ENCODE measurements at places on chromosomes 11 and 22. TPM values are rescaled to one million over a fixed set of nuclear protein-coding genes. Genes with fewer than 3 reads are reported as not detected.

DNA sequence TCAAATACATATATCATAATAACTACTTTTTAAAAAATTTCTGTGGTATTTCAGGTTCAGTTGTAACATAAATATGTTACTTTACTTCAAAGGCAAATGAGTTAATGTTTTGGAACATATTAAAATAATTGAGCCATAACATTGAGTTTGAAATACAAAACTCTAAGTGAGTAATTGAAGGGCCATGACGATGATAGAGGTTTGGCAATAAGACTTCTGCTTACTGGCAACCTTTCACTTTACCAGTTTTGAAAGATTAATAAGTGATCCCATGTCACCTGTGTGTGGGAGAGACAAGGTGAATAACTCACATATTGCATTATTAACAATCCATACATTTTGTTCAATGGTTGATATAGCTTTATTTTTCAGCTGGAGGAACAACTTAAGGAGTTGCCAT is 144.4 kb downstream of the GRIA4 start:
- no peak for DNase-seq
- no peaks in the 10 kb centered on the region for H3K36me3 ChIP-seq
- H3K4me3 ChIP-seq: no peak overlapping the region
- no peaks in the 10 kb centered on the region for H3K4me1 ChIP-seq

TPST2 gene
- 35.0 TPM for total RNA-seq

FXYD2 gene
- total RNA-seq: 8.8 TPM

DNA sequence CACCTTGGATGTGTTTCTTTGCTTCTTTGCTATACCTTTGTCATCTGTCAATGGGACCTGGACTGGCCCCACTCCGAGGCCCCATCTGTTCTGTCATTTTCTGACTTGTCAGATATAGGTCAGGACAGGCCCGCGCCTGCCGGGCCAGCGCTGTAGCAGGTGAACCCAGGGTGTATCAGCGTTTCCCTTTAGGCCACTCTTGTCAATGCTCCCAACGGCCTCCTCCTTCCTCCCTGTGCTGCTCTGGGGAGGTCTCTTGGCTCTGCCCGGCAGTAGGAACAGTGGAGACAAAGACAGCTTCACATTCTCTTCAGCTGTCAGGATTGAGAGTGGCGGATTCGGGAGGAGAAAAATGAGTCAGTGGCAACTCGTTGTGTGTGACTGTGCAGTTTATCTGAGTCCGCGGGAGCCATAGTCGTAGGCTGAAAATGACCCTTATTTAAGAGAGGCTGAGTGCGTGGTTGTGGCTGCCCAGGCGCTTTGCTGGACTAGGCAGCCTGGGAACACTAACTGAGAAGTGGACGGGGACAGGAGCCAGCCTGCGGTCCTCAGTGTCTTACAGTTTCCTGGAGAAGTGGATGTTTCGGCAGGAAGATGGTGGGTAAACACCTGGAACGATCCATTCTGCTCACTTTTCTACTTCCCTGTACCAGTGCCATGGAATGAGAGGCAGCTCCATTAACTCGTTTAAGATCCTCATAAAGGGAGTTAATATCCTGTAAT is 102.3 kb downstream of the PRR5L start:
- H3K36me3 ChIP-seq: peaks cover 7% of the 10 kb centered on the region
- no peak overlapping the region for H3K27ac ChIP-seq
- peaks cover 30% of the 10 kb centered on the region for H3K4me1 ChIP-seq
- no peak overlapping the region for H3K4me3 ChIP-seq
- DNase-seq: no peak

OTUB1 gene
- 72.0 TPM for total RNA-seq

- no peak overlapping the region for H3K27ac ChIP-seq
- no peaks in the 10 kb centered on the region for H3K36me3 ChIP-seq
- H3K27me3 ChIP-seq: no peaks in the 10 kb centered on the region
Measured at GRCh38 chr11:47109727-47110246, 66.9 kb downstream of the ARFGAP2 start.

GRCh38 chr11:9615031-9615451 is 41.6 kb downstream of the WEE1 start:
- no peak overlapping the region for H3K4me3 ChIP-seq
- peaks cover 5% of the 10 kb centered on the region for H3K27me3 ChIP-seq
- no peaks in the 10 kb centered on the region for H3K36me3 ChIP-seq
- DNase-seq: peak; percentile 19
- peak overlapping the region; percentile 98 for H3K27ac ChIP-seq

DNA sequence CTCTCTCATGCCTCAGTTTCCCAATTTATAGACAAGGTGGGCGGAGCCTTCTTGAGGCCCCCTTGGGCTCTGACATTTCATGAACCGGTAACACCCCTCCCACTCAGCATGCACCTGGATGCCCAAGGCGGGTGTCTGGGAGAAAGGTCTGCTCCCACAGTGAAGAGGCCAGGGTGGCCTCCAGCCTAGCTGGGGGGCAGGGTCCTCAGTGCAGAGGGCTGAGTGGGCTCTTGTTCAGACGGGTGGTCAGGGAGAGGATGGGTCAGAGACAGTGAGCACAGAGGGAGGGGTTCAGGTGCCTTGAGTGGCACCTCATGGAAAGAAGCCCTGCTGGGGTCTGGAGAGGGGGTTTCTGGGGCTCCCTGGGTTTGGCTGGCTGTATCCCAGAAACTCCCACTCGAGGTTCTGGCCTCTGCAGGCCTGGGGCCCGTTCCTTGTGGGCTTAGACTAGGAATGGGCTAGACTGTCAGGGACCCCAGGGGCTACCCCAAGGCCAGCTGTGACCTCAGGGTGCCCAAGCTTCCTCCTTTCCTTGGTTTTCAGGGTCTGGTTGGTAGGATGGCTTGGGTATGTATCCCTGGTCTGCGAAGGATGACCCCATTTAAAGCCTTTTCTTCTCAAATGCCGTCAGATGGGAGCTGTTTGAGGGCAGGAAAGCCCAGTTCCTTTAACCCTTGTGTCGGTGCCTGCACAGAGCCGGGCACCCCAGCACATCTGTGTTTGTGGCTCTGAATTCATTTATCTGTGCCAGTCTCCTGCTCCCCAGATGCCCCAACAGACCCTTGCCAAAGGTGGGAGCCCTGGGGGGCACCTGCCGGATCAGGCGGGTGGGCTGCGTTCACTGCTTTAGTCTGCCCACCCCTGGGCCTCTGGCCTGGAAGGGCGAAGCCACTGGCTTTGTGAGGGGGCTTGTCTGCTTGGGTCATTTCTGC is 1.2 kb downstream of the SYNGR1 start:
- H3K36me3 ChIP-seq: no peaks in the 10 kb centered on the region
- H3K4me1 ChIP-seq: peaks cover 30% of the 10 kb centered on the region
- peak overlapping the region; percentile 63 for H3K27ac ChIP-seq
- H3K4me3 ChIP-seq: peak overlapping the region; percentile 78
- no peak for DNase-seq

DNA sequence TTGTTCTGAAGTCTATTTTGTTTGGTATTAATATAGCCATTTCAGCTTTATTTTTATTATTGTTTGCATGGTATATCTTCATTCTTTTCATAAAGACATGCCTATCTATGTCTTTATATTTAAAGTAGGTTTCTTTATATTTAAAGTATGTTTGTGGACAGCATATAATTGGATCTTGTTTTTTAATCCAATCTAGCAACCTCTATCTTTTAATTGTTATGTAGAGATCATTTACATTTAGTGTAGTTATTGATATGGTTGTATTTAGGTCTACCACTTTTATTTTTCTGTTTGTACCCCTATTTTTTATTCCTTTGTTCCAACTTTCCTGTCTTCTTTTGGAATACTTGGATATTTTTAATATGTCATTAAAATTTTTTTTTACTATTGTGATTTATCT is 13.8 kb downstream of the TPBGL start:
- DNase-seq: no peak
- no peak overlapping the region for H3K27ac ChIP-seq
- H3K4me1 ChIP-seq: peaks cover 3% of the 10 kb centered on the region
- H3K36me3 ChIP-seq: no peaks in the 10 kb centered on the region

DNA sequence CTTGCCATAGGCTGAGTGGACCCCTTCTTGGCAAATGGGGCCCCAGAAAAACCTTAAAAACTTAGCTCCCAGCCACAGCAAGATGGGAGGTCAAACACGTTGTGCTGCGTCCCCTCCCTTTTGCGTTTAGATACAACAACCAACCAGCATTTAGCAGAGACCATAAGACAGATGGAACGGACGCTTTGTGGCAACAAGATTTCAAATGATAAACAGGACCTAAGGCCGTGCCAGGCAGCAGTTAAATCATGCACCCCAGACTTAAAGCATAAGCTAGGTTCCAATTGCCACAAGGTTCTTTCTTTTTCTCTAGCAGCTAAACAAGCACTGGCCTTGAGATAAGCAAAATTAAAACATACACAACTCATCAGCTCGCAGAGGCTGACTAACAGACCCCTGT is 39.4 kb upstream of the NTM start:
- no peaks in the 10 kb centered on the region for H3K36me3 ChIP-seq
- H3K4me3 ChIP-seq: no peak overlapping the region
- H3K4me1 ChIP-seq: no peaks in the 10 kb centered on the region
- DNase-seq: no peak
- no peak overlapping the region for H3K27ac ChIP-seq
- no peaks in the 10 kb centered on the region for H3K27me3 ChIP-seq

DNA sequence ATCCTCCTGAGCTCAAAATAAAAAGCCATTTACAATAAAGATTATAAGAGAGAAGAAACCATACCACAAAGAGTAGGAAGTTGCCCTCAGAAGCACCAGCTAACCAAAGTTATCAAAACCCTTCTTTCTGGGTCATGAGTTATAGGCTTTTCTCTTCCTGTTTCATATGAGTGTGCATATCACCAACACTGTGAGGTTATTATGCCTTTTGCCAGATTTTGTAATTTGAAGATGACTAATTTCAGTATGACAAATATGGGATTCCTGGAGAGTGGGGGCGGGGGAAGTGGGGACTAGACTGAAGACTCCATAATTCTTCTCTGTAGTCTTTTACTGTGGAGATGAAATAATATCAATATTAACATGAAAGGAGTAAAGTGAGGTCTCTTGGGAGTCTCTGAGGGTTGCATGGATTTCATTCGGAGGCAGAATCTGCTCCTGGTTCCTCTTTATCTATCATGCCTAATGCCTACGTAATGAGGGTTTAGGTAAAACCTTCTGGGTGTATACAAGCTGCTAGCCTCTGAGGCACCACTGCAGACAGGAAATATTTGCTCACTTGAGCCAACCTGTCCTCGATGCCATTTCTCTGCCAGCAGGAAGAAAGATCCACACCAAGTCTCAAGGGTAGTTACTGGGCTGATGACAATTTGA is 2.1 kb downstream of the LPXN start:
- H3K27me3 ChIP-seq: peaks cover 6% of the 10 kb centered on the region
- H3K27ac ChIP-seq: peak overlapping the region; percentile 100
- H3K4me3 ChIP-seq: peak overlapping the region; percentile 90
- DNase-seq: peak; percentile 63

FAM111B gene
- total RNA-seq: 50.4 TPM

DNA sequence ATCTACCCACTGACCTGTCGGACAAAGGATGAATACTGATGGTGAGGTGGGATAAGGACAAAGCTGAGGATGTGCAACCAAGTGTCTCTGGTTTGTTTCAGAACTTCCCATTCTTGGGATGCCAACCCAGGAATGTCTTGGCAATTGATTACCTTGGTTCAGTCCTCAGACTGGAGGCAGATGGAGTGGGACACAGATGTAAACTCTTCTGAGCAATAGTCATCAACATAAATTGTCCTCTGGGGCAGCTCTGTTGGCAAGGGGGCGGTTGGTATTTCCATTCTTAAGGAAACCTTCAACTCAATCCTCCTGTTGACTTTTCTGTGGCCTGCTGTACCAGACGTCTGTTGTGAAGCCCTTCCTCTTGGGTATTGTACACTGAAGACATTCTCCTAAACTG is 6.8 kb downstream of the ABTB2 start:
- no peak overlapping the region for H3K4me3 ChIP-seq
- peaks cover 9% of the 10 kb centered on the region for H3K4me1 ChIP-seq
- no peak overlapping the region for H3K27ac ChIP-seq
- DNase-seq: no peak

- H3K4me1 ChIP-seq: peaks cover 5% of the 10 kb centered on the region
- H3K36me3 ChIP-seq: no peaks in the 10 kb centered on the region
- H3K27ac ChIP-seq: no peak overlapping the region
- peaks cover 5% of the 10 kb centered on the region for H3K27me3 ChIP-seq
Measured at GRCh38 chr22:43230971-43231723, 44.2 kb upstream of the TTLL12 start.

GRCh38 chr11:74319139-74319816 is 7.8 kb upstream of the P4HA3 start:
- no peak for DNase-seq
- no peak overlapping the region for H3K27ac ChIP-seq
- peaks cover 6% of the 10 kb centered on the region for H3K27me3 ChIP-seq
- H3K4me1 ChIP-seq: no peaks in the 10 kb centered on the region

- no peaks in the 10 kb centered on the region for H3K27me3 ChIP-seq
- peaks cover 60% of the 10 kb centered on the region for H3K4me1 ChIP-seq
- H3K4me3 ChIP-seq: no peak overlapping the region
- peaks cover 54% of the 10 kb centered on the region for H3K36me3 ChIP-seq
- no peak overlapping the region for H3K27ac ChIP-seq
Measured at GRCh38 chr11:74014880-74015279, 6.0 kb upstream of the UCP3 start.

- H3K4me3 ChIP-seq: no peak overlapping the region
- peaks cover 31% of the 10 kb centered on the region for H3K27me3 ChIP-seq
- peaks cover 5% of the 10 kb centered on the region for H3K36me3 ChIP-seq
- H3K27ac ChIP-seq: no peak overlapping the region
- H3K4me1 ChIP-seq: no peaks in the 10 kb centered on the region
- DNase-seq: no peak
Measured at GRCh38 chr11:34411791-34412190, 26.9 kb upstream of the CAT start.

GRCh38 chr11:7493670-7494069 is 8.4 kb downstream of the OLFML1 start:
- H3K27ac ChIP-seq: no peak overlapping the region
- peaks cover 3% of the 10 kb centered on the region for H3K36me3 ChIP-seq
- peaks cover 15% of the 10 kb centered on the region for H3K4me1 ChIP-seq
- H3K4me3 ChIP-seq: no peak overlapping the region
- DNase-seq: no peak

GRCh38 chr22:21650280-21650679 is 8.2 kb downstream of the SDF2L1 start:
- peak overlapping the region; percentile 90 for H3K4me3 ChIP-seq
- H3K27me3 ChIP-seq: no peaks in the 10 kb centered on the region
- H3K4me1 ChIP-seq: peaks cover 21% of the 10 kb centered on the region
- DNase-seq: no peak
